ENCODE measurements at places on chromosomes 7 and 10.

- DNase-seq = no peak
These were observed 456.8 kb upstream of the KLF6 start for GRCh38 chr10:4241724-4242345.

DNA sequence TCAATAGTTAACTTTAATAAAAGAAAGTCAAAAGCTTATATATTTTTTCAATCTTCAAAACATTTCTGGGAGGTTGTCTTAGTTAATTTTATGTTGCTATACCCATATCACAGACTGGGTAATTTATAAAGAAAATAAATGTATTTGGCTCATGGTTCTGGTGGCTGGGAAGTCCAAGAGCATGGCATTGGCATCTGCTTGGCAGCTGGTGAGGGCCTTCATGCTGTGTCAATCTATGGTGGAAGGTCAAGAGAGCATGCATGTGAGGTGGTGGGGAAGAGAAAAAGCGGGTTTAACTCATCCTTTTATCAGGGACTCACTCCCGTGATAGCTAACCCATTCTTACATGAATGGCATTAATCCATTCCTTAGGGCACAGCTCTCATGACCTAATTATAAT, 119.8 kb downstream of the EGFR start:
- DNase-seq = no peak

GRCh38 chr7:137987563-137987962, 14.3 kb downstream of the CREB3L2 start:
- no peak for DNase-seq

GRCh38 chr10:72648301-72648700, 22.4 kb upstream of the MICU1 start:
- no peak for DNase-seq

GRCh38 chr10:78383378-78384048, 349.9 kb downstream of the RPS24 start:
- no peak for DNase-seq

DNA sequence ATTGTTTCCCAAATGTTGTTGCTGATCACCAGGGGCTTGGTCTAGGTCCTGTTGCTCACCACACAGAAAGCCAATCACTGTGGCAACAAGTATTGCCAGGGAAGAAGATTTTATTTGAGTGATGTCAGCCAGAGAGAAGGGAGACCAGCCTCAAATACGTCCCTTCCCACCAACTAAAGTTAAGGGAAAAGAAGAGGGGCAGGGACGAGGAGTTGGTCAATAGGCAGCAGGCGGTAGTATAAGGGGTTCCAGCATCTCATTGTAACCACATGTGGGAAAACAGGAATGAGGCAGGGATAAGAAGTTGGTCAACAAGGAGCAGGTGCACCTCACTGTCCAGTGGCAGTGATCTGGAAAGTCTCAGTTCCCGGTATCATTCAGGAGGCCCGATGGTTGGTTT, 138.9 kb upstream of the KCNMA1 start:
- DNase-seq = no peak

DNA sequence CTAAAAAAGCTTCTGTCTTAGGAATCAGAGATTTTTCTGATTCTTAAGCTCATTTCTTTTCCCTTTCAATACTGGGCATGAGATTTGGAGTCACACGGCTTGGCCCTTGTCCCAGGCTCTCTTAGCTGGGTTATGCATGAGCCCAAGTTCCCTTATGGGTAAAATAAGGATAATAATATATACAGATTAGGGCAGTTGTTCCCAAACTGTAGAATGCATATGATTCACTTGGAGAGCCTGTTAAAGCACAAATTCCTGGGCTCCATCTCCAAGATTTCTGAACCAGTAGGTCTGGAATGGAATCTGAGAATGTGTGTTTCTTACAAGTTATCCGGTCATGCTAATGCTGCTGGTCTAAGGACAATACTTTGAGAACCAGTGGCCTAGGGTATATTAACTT, 154.0 kb downstream of the REEP3 start:
- DNase-seq = no peak
